GOT3 (cell line): ENCODE measurements at places on chromosomes 3 and 15.

GRCh38 chr15:99436542-99437314 lies 129.1 kb upstream of the MEF2A start:
- no peak for DNase-seq

- no peak for DNase-seq
These were observed 443.9 kb upstream of the TBL1XR1 start for GRCh38 chr3:177641206-177641605.

GRCh38 chr15:94722024-94722636 lies 490.8 kb downstream of the MCTP2 start:
- DNase-seq: no peak

DNA sequence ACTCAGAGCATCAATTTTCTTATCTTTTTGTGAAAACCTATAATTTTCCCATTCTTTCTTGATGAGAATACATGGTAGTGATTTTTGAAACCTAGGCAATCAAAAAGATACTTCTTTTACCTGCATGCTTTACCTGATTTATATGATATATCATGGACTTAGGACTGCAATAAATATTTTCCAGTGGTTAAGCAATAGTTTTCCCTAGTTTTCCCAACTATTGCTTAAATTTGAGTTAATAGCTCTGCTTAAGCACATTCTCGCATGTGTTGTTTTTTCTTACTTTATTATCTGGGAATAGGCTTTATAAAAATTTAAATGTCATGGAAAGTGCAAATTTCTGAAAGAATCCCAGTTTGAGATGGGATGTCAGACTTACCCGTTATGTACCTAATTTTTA lies 465.1 kb upstream of the BCHE start:
- no peak for DNase-seq

DNA sequence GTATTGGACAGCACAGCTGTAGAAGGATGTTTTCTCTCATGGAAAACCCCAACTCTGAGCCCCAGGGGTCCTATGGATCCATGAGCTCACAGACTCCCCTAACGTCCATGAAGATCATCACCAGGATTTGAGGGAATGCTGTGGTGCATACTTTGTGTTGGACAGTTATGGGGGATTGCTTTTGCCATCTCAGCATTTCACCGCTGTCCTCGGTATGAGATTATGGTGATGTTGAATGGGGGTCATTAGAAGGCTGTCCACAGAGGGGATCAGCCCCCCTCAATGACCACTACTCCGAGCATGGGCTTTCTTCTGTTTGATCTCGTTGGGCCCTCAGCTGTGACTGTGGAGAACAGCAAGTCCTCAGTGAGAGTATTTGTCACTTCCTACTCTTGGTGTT lies 255.2 kb upstream of the CTDSPL start:
- DNase-seq: no peak

GRCh38 chr3:13347390-13347950 lies 72.7 kb downstream of the NUP210 start:
- DNase-seq: no peak

- no peak for DNase-seq
These were observed 5.7 kb upstream of the A4GNT start for GRCh38 chr3:138137861-138138260.

DNA sequence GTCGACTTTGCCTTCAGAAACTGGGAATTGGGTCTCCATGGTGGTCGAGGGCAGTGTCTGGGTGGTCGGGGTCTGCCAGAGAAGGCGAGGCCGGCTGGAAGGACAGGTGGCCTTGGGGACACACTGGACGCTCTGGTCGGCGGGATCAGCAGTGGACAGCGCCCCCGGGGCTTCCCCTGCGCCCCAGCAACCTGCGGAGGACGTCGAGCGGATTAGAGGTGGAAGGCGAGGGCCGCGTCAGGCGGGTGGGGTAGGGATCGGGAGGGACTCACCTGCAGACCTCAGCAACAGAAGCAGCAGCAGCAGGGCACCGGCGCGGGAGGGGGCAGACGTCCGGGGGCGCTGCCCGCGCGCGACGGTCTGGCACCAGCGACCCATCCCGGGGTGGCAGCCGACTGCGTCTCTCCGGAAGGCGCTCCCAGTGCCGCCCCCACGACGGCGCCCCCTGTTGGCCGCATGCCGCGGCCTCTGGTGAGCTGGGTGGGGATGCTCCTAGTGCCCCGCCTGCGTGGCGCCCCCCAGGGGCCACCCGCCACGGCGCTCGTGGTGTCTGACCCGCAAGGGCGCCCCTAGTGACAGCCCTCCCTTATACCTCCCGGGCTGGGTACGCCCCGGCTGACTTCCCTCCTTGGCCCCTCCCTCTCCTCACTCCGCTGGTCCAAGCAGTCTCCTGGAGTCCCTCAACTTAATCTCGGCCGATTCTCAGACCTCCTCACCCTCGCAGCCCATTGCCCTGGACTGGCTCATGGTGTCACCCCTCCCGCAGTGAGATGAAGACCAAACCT lies at the start of gene PRSS50:
Gene PRSS50 (minus strand): TSS at position 423 of the 785 bp plus-strand sequence. CDS start 45 bp downstream, at position 378.
- DNase-seq: no peak

DNA sequence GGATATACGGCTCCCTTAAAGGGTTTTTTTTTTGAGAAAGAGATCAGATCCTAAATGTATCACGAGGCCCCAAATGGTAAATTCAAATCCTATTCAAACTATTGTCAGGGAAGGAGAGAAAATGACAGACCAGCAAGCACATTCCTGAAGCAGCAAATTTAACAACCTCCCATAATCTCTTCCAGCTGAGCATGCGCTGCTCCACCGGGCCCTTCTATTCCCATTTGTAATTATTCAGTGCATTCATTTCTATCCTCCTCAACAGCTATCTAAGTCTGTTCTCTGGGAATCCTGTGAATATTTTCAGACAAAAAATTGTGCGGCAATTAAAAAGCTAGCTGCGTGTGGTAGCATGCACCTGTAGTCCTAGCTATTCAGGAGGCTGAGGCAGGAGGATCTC lies 43.2 kb downstream of the MAGI1 start:
- DNase-seq: no peak

DNA sequence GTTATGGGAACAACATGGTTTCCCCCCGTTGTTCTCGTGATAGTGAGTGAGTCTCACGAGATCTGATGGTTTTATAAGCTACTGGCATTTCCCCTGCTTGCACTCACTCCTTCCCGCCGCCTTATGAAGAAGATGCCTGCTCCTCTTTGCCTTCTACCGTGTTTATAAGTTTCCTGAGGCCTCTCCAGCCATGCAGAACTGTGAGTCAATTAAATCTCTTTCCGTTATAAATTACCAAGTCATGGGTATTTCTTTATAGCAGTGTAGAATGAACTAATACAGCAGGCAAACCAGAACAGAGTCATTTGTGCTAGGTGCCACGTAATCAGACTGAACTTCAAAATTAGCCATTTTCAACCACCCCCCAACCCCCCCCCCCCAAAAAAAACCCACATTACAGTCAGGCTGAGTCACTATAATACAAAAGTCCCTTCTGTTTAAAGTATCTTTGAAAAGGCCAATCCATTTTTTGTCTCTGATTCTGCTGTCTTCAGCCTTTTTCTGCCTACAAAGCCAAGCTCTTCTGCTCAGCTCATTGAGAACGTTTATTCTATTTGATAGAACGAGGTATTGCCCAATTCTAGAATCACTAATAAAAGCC lies 4.1 kb downstream of the OR4F6 start:
- no peak for DNase-seq

GRCh38 chr3:184231671-184232070 lies 2.3 kb downstream of the VWA5B2 start:
- no peak for DNase-seq

DNA sequence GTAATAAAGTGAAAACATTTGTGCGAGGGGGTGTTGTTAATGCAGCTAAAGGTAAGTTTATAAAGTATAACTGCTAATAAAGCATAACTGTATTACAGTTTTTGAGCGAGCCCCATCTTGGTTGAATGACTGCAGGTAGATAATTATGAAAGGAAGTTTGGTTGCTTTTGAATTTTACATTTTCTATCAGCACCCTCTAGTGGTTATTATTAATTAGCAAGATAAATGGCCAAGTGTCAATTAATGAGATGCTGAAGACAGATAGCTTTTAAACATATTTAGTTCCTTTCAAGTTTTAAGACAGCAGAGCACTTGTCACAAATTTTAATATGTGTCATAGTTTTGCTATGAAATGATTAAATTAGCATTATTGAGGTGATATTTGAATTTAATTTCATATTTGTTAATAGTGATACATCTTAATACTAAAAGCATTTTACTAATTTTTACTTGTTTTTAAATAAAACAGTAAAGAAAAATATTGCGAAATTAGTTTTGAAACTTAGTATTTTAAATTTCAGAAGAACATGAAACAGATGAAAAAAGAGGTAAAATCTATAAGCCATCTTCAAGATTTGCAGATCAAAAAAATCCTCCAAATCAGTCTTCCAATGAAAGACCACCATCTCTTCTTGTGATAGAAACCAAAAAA lies 15.1 kb downstream of the U2SURP start:
- no peak for DNase-seq
